ENCODE measurements at places on chromosomes 4 and X.

DNA sequence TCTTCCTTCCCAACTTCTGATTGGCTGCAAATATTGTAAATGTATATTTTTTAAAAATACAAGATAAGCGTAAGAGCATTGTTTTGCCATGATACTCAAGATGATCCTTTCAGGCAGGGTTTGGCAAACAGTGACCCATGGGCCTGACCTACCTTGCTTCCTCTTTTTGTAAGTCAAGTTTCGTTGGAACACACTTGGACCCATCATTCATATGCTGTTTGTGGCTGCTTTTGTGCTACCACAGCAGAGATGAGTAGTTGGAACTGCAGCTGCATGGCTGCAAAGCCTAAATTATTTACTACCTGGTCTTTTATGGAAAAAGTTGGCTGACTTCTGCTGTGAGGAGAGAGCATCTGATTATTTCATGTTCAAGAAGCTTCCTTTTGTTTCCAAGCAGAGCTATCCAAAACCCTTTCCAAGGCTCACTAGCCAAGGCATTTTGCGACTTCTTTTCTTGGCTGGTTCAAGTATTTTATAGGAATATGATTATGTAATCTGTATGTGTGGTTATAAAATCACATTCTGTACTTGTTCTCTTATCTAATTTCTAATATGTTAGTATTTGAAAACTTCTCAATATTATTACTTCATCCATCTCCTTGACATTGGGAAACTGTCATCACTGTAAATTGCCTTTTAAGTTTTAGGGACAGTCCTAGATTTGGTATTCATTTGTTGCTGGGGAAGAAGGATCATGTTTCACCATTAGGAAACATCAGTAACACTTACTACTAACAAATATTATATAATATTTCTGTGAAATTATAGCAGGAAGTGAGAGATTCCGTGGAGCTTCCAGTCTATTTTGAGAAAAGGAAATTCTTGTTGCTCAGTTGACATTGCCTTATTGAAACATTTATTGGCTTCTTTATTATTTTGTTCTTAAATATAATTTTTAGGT lies 109.2 kb downstream of the ARHGAP10 start:
- DNase-seq, result no peak

DNA sequence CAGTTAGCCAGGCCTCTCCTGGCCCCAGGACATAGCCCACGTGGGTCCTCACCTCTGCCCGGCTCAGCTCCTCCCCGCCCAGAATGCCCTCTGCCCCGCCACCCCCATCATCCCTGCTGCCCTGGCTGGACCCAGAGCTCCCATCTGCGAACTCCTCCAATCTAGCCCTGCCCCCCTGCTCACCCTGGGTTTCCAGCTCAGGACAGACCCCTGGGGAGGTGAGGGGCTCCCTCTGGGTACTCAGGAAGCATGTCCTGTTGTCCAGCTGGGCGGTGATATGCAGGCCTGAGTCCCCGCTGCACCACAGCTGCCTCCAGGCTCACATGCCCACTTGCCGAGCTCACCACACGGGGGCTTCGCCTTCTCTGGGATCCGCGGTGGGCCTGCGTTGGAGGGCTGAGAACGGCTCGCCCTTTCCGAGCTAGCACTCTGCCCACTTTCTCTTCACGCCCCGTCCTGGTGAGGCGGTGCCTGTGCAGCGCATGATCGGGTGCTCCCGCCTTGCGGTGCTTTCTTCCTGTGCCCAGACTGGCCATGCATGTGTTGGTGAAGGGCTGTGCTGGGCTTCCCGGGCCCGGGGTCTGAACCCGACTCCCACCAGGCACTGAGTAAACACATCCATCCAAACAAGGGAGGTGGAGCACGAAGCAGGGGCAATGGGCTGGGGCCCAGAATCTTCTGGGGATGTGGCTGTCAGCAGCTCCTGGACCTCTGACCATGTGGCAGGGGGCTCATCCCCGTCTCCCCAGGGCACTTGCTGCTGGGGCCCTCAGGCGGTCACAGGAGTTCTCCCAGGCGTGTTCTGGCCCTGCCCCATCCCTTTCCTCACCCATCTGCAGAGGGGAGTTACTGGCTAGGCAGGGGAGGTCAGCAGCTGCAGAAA lies 74.3 kb downstream of the RGS12 start:
- DNase-seq, result no peak

GRCh38 chrX:6777238-6778002 lies 242.5 kb upstream of the VCX3A start:
- DNase-seq, result no peak

DNA sequence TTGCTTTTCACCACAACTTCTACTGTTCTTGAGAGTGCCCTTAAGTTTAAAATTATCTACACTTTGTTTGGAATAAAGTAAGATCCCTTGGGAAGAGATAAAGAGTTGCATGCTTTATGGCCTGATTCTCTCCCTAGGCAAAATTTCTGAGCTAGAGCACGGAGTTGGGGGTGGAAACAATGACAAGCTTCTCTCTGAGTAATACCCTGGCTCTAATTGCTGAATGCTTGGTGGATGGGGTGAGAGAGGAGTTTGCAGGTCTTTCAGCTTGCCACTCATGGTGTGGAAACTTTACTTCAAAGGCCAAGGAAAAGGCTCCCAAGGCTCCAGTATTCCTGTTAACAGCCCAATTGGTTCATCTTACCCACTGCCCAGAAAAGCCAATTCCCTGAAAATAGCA lies 26.1 kb upstream of the PRDM8 start:
- DNase-seq, result peak; percentile 30

- DNase-seq, result no peak
Observed at GRCh38 chr4:68145261-68145660, 15.6 kb upstream of the TMPRSS11F start.

DNA sequence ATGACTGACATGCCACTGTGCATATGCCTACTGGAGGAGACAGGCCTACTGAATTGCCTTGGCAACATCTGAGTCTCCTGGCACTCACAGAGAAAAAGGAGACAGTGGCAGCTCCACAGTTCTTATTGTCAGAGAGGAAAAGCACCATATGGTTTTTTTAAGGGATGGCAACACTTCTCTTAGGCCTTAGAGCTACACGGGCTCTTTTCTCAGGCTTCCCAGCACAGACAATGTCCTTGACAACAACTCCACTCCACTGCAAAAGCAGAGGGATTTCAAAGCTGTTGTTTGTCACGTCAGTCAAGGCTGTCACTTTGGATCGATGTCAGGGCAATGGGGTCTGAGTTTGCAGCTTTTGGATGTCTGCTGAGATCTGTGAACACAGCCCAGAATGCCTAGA lies 4.7 kb upstream of the CLCN4 start:
- DNase-seq, result no peak

DNA sequence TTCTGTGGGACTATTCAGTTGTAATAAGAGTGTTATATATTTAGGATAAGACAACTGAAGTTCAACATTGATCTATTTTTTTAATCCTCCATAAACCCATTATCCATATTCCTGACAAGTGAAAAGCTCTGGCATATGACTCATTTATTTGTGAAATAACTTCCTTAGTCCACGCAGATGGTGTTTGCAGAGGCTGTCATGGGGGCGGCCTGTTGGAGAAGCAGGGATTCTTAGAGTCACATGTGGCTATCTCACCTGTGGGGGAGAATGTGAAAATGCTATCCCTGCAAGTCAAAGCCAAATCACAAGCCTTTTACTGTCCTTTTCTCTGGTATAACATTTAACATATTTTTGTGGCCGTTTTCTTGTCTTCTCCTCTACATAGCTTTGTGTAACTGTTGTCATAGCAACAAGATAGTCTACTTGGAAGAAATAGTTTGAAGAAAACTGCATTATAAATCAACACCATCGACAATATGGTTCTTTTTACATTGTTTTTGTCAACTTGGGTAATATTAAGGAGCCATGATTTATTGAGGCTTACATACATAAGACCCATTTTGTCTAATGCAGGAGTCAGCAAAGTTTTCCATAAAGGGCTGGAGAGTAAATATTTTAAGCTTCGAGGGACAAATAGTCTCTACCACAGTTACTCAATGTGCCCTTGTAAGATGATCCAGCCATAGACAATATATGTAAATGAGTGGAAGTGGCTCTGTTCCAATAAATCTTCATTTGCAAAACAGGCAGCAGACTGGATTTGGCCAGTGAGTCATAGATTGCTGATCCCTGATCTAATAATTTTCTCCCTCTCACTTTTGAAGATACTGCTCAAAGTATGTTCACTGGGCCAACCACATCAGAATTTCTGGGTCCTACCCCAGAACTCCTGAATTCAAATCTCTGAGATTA lies 395.0 kb downstream of the DTHD1 start:
- peak; percentile 70 for DNase-seq

- DNase-seq, result no peak
Observed at GRCh38 chr4:6969826-6970800, 60.5 kb downstream of the TBC1D14 start.

GRCh38 chr4:127284236-127284635 lies 348.5 kb upstream of the INTU start:
- DNase-seq, result no peak

- DNase-seq, result peak; percentile 60
Observed at GRCh38 chr4:187814737-187815465, 180.7 kb upstream of the ZFP42 start.

DNA sequence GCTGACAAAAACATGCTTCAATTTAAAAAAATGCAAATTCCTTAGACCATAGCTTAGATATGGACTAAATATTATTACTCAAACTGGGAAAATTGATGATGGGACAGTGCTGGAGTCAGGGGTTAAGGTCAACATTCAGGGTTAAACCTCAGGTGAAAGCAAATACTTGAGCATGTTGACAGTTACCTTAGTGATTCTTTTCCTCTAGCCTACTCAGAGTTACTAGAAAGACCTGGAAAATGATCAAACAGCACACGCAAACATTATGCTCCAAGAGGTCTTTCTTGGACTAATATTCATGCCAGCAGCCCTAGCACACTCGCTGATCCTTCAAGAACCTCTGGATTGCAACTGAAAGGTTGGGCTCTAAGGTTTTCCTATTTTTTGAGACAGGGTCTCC lies 10.8 kb downstream of the IGFBP7 start:
- no peak for DNase-seq

DNA sequence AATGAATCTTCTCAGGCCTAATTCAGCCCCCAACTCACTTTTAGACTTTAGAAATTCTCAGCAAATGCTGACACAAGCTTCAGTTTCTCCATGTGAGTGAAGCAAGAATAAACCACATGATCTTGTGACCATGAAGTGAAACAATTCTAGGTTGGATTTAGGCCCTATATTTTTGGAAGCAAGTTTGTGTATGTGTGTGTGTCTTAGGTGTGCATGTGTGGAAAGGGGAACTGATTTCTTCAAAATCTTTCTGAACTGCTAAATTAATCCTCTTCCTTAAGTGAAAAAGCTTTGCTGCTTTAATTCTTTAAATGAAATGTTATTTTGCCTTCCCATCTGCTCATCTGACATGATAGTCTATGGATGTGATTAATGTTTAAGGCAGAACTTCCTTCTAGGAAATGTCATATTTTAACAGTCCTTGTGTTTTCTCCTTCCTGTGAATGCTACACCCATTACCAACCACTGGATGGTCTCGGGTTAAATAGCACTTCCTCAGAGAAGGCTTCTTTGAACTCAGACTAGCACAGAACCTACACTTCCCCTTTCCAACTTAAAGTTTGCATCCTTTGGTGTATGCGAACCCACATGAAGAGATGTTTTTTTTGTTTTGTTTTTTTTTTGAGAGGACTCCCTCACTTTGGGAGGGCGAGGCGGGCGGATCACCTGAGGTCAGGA lies 1.2 kb upstream of the TMEM144 start:
- no peak for DNase-seq
